ENCODE measurements at places on chromosomes 11 and 22. TPM values are rescaled to one million over a fixed set of nuclear protein-coding genes. Genes with fewer than 3 reads are reported as not detected.

GRCh38 chr11:104410336-104410735, 246.4 kb upstream of the PDGFD start:
- no peak for DNase-seq

GRCh38 chr11:65555693-65556231, 2.4 kb downstream of the LTBP3 start:
- DNase-seq = no peak

DNA sequence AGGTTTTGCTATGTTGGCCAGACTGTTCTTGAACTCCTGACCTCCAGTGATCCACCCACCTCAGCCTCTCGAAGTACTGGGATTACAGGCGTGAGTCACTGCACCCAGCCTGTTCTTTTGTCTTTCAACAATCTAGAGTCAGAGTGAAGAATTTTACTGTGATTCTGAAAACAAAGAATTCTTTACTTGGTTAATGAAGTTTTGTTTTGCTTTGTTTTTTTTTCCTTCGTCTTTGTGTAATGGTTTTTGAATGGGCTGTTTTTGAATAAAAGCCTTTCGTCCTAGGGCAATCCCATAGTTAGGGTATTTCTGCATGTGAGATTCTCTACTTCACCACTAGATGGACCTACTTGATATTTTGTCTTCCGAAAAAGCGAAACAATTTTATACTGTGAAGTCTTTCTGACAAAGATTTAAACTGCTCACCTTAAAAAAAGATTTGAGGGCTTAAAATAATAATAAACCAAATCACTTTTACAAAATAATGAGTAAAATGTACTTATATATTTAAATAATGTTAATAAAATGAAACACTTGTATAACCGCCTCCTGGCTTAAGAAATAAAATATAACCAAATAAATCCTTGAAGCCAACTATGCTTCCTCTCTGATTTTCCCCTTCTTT, 43.4 kb upstream of the SC5D start:
- no peak for DNase-seq

DNA sequence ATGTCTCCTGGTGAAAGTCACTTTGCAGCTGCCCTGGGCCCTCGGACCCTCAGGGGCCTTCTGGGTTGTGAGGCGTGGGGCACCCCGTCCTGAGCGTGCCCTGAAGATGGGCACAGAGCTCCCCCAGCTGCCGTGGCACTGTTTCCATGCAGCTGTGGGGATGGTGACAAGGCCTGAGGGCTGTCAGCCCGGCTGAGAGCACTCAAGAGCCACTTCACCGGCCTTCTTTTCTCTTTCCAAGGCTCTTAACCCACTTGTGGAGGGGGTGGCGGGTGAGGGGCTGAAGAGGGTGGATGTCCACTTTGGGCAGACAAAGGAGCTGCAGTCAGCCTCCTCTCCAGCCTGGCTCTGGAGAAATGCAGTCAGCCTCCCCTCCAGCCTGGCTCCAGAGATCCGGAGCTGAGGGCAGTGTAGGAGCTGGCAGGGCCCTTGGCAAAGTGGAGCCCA, 239.5 kb downstream of the ST3GAL4 start:
- no peak for DNase-seq

DNA sequence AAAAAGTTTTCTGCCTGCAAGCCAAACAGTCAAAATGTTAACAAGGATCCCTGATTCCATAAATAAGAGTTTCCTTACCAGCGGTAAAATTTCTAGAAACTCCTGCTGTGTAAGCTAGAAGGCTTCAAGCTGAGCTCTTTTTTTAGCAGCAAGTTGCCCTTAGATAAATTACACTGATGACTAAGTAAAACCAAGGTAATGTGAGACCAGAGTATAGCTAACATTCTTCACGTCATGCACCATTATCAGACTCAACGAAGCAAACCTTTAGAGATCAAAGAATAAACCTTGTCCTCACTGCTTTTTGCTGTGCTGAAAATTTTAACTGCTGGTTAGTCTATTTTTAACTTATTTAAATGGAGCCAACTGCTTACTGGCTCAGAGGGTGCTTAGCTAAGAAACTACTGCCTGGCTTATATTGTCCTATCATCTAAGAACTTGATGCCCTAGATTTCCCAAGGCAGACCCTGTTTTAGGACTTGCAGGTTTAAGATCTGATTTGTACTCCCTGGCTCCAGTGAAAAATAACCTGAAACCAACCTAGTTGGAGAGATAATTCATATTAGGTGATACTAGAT, 900.7 kb downstream of the JRKL start:
- DNase-seq = no peak

The CLMP gene
- total RNA-seq = 5.5 TPM

Data from endothelial cell (in vitro differentiated cells).